Stimulated activated CD4-positive, alpha-beta T cell treated with anti-CD3 and anti-CD28 coated beads, TNF-alpha, amount 100 ng/mL, for 1 hour (primary cell): ENCODE measurements at places on chromosomes 16 and 17.

DNA sequence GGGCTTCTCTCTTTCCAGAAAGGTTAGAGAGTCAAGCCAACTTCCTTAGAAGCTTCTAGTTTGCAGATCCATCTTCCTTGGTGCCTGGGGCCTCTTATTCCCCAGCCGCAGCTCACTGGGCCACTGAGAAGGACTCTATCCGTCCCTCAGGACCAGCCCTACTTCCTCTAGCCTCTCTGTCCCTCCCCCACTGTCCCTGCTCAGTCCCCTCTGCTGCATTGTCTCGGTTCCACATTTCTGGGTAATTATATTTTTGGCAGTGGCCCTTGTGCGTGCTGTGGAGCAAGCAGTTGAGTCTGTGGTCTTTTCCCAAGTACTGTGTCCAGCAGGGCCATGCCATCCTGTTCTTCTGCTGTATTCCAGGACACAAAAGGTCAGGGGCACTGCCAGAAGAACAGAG, 17.8 kb downstream of the IRX3 start:
- DNase-seq: no peak

DNA sequence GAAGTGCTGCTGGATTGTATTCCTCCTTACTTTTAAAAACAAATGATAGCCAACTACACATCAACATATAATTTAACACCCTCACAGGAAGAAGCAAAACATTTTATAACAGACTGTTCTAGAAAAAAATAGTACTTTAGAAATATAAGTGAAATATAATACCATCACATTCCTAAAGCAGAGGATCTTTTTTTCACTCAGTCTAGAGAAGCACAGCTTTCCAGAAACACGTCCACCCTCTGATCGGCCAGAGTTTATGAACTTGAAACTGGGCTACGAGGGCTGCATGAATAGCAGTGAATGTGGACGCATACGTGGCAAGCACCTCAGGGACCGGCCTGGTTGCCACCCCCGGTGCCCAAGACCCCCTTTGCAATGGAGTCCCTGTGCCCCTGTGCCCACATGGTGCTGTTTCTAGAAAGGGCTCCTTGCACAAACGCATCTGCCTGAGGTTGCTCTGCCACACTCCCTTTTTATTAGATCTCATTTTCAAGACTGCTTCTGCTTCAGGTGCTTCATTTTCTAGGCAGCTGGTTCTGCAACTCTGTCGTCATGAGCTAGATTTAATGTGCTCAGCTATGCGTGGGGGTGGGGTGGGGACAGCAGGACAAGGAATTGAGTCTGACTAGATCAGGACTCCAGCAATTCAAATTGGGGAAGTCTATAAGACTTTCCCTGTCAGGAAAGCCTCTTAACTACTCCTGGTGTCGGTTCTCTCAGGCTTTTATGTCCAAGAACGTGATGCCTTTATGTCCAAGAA, 29.1 kb upstream of the ERN1 start:
- no peak for DNase-seq

DNA sequence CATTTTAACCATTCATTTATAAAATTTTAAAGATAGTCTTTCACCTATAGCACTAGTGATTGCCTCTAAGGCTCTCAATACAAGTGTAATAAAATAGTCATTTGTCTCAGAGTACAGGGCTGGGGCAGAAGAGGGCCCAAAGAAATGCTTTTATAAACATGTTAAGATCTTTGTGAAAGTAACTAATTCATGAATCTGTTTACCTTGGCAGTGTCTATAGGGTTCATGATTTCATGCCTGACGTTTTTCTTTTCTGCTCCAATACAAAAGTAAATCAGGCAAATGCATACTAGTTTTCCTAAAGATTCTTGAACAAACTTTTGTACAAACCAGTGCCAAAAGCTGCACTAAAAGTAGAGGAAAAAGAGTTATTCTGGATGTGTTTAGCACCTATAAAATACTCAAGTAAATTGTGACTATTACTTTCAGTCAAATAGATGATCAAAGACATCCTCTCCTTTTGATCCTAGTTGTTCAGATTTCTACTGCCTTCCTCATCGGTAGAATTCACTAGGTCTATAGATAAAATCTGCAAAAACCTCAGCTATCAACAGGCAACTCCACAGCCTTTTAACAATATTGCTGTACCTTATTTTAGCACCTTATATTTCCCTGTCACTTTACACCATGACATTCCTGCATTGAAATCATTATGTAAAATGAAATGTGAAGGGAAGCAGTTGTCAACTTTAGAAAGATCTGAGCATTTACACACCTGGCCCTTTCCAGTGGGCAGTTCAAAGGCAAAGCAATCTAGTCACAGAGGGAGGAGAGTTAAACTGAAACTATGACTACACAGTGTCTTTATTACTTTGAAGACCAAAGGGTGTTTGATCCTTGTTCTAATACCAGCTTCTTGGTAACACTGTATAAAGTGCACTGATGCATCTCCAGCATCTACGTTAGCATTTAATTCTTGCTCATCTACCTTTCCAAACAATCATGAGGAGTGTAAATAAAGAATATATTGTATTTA, 100.0 kb upstream of the MED13 start:
- DNase-seq: no peak

DNA sequence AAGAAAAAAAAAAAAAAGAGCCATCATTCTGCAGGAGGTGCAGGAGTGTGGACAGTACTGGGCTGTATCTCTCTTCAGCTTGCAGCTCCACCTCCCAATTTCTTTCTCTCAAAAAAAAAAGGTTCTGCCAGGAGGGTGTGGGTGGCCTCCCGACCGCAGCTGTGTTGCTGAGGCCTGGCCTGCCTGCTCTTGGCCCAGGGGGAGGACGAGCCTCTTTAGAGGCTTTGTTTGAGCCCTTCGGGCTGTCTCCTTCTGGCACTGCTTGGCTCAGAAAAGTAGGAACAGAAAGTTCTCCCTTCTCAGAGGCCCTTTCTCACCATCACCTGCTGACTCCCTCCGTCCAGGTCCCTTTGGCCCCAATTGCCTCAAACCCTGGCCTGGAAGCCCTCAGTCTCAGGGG, 22.2 kb upstream of the C17orf107 start:
- DNase-seq: no peak
